ENCODE measurements at places on chromosomes 6 and 20.
A peak's percentile ranks its signal among the peaks of the same experiment; 100 is the strongest.

DNA sequence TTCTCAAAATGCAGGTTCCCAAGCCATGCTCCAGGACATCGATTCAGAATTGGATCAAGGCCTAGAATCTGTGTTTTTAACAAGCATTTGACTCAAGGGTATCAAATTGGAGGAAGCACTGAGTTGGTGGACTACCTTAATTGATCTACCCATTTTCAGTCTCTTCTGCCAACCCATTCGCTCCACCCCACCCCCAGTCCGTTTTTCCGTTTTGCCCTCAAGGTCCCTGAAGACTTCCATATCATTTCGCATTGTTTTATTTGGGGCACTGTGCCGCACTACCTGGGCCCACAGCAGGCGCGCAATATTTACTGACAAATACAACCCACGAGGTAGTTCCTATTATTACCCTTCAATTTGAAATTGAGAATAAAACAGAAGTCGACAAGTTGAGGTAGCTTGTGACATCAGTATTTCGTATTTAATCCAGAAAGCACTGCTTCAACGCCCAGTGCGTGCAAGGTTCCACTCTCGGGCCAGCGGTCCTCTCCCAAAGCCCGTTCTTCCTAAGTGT lies 557 bp upstream of the DHX35 start:
- DNase-seq: no peak

DNA sequence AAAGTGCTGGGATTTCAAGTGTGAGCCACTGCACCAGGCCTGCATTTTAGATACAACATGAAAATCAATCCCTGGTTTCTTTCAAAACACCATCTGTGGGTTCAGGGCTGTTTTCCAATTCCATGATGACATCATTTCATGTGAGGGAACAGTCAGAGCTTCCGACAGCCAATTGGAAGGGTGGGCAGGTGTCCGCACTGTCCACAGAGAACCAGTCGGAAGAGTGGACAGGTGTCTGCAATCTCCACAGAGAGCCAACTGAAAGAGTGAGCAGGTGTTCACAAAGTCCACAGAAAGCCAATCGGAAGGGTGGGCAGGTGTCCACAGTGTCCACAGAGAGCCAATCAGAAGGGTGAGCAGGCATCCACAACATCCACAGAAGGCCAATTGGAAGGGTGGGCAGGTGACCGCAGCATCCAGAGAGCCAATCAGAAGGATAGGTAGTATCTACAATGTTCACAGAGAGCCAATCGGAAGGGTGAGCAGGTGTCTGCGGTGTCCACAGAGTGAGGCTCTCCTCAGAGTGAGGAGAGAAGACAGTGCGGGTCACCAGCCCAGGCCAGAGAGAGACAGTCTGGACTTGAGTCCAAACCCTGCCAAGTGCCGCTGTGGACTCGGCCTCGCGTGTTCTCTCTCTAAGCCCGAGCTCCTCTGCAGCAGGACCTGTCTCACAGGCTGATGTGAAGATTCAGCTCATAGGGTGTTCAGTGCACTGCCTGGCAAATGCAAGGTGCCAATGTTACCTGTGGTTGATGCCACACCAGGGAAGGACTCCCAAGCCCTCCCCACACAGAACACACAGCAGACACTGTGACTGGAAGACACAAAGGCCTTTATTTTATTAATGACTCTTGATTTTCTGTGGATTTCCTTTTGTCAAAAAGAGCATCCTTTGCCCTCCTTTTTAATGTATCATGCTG lies 57.3 kb downstream of the DLL1 start:
- no peak for DNase-seq

GRCh38 chr6:157823001-157823527 lies at the start of gene SNX9:
TSS of gene SNX9 (plus strand) at chr6:157823246. CDS start at chr6:157823435, 189 bp downstream.
- peak; percentile 44 for DNase-seq

DNA sequence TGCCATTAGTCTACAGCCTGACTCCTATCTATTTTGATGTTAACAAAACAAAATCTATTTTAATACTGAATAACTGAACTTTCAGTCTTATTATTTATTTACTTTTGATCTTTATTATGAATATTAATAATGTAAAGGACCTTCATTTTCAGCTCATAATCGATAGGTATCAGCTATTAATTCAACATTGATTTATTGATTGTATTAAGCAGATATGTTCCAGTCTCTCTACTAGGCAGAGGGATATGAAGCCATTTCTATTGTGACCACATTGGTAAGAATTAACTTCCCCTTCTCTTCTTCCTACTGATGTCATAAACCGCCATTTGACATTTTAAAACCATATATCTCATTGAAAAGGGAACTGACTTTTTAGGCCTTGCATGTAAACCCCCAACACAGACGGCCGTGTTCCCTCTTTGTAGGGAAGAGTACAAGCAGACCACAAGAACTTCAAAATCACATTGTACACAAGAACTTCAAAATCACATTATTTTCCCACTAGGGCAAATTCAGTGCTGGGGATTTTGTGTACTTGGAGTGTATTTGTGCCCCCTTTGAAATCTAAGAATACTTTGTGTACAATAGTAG lies 69.5 kb upstream of the FABP7 start:
- no peak for DNase-seq

DNA sequence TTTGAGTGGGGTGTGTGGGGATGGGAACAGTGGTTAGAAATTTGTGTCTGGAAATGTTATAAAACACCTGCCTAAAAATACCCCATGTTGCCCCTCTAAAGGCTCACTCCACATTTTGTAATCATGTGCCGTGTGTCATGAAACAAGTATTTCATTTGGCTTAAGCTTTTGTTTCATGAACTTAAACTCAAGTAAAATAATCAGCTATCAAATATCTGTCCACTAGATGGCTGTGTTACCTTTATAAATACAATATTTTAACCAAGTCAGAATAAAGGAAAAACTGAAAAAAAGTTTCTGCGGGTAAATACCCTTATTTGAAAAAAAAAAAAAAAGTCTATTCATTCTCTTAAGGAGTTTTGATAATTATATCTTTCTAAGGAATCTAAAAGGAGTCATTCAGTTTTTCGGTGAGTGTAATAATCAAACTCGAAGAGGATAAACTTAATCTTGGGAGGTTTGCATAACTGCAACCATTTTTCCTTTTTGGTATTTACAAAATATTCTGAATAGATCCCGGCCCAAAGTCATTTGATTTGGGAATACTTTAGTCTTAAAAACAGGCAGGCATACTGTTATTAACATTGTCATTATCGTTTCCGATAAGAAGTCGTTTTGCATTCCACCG lies 29.9 kb upstream of the MTRF1L start:
- DNase-seq: peak; percentile 18

- DNase-seq: no peak
Measured at GRCh38 chr6:152575161-152575560, 62.0 kb downstream of the SYNE1 start.

DNA sequence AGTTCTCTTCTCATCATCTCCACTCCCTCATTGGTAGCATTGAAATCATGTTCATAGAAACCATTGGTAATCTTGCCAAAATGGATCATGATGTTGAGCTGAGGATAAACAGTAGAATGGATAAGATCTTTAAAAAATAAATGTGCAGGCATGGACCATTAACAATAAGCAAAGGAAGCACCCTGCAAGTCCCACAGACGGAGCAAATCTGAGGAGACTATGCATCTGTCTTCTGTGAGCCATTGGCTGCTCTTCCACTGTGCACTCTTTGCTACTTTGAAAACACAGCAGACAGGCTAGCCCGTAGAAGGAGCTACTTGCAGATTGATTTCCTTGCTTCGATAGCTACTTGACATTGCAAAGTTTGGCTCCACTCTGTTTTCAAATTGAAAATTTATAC lies 535.0 kb downstream of the PKHD1 start:
- DNase-seq: no peak

DNA sequence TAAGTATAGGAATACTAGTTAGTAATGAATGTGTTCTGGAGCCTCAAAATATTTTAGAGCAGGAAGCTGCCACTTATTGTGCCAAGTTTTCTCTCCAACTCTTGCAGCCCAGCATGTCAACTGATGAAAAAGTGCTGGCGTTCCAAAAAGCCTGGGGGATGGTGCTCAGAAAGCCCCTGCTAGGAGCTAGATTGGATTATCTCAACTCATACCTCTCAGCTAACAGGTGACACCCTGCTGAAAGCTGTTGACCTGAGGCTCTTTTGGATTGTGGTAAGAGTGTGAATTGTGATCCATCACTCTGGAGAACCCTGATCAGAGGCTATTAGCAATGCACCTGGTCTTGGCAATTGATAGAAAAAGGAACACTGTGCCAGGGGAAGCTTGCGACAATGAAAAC lies 580.4 kb downstream of the EYS start:
- DNase-seq: peak; percentile 68

GRCh38 chr6:52712136-52712535 lies 41.2 kb downstream of the TMEM14A start:
- DNase-seq: no peak

- DNase-seq: no peak
Measured at GRCh38 chr6:130424710-130425109, 58.9 kb downstream of the TMEM200A start.

DNA sequence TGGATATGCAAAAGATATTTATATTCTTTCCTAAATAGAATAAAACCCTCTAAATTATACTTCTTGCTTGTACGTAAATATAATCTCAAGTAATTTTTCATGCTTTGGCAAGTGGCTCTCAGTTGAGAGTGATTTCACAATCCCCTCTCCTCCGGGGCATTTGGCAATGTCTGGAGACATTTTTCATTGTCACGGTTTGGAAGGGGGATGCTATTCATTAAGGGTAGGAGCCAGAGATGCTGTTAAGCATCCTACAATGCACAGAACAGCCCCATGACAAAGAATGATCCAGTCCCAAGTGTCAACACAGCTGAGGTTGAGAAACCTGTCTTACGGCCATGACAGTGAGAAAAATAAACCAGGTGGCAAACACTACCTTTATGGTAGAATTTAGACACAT lies 75.7 kb downstream of the AGPAT4 start:
- DNase-seq: no peak

DNA sequence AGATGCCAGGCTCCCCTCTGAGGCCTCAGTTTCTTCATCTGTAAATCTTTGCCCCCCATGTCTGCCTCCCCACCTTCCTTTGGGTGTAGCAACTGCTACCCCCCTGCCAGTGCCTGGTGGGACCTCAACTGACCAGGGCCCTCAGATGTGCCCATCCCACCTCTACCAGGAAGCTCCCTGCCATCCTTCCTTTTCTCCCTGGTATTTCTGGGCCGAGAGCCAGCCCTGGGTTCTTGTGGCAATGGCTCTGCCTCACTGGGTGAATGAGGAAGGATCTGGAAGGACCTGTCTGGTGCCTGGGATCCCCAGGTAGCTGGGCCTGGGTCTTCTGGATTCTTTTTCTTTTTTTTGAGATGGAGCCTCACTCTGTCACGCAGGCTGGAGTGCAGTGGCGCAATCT lies 141.1 kb upstream of the RNF24 start:
- DNase-seq: no peak

DNA sequence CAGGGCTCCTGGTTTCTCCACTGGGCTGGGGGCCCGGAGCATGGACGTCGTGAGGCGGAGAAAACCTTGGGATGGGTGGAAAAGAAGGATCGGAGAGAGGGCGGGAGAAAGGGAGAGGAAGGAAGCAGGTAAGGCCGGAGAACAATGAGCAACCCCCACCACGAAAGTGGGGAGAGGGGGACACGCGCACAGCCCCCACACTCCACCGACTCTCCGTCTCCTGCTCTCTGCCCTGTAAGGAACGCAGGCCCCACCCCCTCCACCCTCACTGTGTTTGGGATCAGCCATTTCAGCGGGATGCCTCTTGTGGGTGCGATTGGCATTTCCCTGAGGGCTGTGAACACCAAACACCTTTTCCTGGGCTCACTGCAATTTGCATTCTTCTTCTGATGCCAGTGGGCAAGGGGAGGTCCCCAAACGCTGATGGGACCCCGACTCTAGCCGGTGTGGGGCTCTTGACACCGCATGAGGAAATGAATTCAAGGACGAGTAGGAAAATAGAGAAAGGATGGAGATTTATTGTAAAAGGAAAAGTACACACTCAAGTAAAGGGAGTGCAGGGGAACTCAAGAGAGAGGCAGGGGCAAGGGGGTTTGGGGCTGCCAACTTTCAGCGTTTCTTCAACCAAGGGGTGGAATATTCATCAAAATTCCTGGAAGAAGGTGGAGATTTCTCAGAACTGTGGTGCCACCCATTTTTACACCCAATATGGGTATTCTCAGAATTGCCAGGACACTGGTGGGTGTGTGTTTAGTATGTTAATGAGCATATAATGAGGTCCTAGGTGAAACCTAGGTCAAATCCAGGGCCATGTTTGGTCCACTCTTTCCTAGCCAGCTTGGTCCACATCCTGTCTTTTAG lies 13.1 kb upstream of the RAET1L start:
- DNase-seq: no peak

DNA sequence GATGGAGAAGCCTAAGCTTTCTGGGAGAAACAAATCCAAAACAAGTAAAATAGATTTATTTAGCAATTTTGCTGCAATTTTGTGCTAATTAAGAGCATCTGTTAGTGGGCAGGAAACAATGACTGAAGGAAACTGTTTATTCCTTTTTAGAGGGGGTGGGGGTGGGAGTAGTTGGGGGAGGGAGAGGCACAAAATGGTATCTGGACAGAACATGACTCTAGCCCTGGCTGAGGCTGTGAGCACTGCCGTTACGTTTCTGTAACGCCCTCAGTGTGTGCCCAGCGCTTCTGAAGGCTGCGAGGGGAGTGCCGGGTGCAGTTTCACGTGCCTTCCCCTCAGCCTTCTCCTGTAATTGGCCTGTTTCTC lies 28.8 kb downstream of the METTL24 start:
- no peak for DNase-seq

DNA sequence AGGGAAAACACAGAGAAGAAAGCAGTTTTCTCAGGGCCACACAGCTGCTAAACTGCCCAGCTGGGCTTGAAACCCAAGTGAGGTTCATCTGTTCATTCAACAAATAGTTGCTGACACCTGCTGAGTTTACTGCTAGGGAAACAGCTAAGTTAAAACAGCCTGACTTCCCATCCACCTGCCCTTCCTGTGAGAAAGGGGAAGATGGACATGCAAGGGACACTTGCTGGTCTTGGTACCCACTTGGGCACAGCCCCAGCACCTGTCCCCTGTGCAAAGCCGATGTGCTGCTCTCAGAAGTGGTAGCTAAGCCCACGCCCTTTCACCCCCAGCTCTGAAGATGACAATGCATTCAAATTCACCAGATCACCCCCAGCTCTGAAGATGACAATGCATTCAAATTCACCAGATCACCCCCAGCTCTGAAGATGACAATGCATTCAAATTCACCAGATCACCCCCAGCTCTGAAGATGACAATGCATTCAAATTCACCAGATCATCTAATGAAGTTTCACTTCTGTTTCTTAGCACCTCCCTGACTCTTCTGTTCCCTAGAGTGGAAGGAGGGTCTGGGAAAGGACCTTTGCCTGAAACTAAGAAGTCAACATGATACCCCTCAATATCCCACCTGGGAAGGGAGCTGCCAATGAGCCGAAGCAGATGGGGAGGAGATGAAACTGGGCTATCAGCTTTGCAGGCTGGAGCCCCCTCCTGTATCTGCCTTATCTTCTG lies 46.0 kb upstream of the TOP1 start:
- DNase-seq: no peak

Measured in NCI-H748 treated with DMSO at 0.1 percent for 48 hours (cell line).